Glomerular endothelial cell (primary cell): ENCODE measurements at places on chromosomes 2 and 18.

- DNase-seq, result no peak
Measured at GRCh38 chr2:172208791-172209325, 106.2 kb upstream of the DLX2 start.

DNA sequence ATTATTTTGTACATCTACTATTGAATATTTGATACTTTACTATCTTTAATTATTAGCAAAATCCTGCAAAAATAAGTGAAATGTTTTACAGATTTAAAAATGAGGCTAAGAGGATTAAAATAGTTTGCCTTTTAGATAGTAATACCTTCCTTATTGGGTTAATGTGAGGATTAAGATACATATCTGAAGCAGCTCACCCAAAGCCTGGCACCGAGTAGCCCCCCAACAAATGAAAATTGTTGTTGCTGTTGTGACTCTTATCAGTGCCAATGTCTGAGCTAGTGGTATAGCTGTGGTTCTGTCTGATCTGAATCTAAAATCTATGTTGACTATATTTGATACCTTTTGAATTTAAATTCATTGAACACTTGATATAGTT lies 34.6 kb downstream of the GULP1 start:
- DNase-seq, result no peak

- DNase-seq, result no peak
Measured at GRCh38 chr2:43717322-43717721, 41.1 kb upstream of the C1GALT1C1L start.

- DNase-seq, result peak; percentile 5
Measured at GRCh38 chr2:63488118-63488713, 100.1 kb downstream of the WDPCP start.

GRCh38 chr2:37826611-37827010 lies 98.5 kb upstream of the RMDN2 start:
- no peak for DNase-seq

GRCh38 chr2:205800773-205801172 lies 118.5 kb downstream of the NRP2 start:
- DNase-seq, result peak; percentile 14
